ENCODE measurements at places on chromosomes 7 and 10.

DNA sequence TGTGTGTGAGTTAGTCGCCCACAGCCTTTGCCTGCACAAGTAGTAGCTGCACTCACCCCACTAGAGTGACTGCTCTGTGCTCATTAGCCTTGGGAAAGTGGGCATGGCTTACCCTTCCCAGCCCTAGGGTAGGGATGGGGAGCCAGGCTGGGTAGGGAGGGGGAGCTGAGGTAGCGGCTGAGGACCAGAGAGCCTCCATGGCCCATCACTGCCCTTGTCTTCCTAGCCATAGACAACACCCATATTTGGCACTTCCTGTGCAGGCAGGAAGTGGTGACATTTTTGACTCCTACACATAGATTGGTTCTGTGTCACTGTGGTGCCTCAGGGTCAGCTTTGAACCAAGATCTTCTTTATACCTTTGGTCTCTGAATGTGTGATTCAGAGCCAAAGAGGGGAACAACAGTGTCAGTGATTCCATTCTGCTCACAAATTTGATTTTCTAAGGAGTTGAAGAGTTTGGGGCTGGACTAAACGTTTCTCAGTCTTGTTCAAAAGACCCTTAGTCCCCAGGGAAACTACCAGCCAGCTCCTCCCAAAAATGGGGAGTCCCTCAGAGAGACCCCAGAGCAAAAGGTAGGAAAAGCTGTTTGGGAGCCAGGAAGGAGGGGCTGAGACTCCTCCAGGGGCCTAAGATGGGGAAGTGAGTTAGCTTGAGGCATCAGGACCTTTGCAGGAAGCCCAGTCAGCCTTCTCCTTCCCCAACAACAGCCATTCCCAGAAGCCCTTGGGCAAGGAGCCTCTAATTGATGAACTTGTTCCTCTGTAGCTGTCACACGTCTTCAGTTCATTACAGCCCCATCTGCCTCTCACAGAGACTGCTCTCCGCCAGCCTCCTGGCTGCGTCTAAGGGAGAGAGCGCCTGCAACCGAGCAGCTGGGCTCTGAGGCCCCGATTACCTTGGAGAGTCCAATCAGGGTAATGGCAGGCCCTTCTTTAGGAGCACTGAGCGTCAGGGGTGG is 135.0 kb downstream of the CDH23 start:
- peak; percentile 30 for DNase-seq

GRCh38 chr7:100539436-100540006 is 518 bp downstream of the AGFG2 start:
- no peak for DNase-seq

- DNase-seq, result no peak
Measured at GRCh38 chr10:114000457-114001010, 43.1 kb upstream of the ADRB1 start.

- DNase-seq, result no peak
Measured at GRCh38 chr7:50982626-50983025, 199.9 kb upstream of the GRB10 start.

DNA sequence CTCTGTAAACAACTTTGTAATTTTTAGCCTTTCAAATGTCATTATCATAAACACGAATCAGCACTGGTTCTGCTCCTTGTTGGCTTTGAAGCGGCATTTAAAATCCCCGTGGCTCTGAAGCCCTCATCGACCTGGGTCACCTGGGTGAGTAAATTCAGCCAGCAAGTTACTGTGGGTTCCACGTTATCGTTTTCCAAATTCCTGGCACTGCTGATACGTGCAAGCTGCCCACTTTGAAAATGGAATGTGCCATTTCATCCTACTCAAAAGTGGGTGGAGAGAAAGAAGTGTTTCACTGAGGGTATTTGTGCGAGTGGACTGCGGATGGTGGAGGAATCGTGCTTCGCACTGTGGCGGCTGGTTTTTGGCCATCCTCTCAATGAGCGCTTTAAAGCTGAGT is 281.7 kb downstream of the KLF6 start:
- DNase-seq, result no peak

- DNase-seq, result no peak
Measured at GRCh38 chr10:117944676-117945447, 101.9 kb downstream of the RAB11FIP2 start.

DNA sequence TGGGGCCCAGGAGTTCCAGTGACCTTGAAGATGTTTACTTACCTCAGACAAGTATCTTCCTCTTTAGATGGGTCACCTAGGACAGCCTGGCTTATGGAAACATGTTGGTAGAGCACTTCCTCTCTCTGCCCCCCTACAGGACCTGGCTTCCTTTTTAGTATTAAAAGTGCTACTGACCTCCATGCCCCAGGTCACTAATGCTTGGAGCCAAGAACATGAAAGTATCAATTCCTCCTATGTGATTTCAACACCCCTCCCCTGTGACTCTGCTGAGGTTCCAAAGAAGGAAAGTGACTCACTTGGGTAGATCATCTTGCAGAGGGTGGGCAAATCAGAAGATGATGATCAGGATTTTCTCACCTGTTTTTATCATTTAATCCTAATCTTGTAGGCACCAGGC is 125.3 kb upstream of the CCDC6 start:
- DNase-seq, result no peak

DNA sequence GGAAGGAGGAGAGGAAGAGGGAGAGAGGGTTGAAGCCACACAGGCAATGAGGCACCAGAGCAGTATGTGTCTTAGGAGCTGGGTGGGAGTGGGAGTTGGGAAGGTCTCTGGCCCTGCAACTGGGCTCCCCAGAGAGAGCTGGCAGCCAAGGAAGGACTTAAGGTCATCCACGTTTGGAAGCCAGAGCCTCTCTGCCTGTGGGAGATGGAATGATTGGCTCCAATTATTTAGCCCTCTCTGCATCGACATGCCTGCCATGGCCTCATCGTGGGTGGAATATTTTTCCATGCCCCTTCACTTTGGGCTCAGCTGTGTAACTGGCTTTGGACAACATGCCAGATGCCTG is 478.5 kb downstream of the RPS24 start:
- DNase-seq, result no peak

DNA sequence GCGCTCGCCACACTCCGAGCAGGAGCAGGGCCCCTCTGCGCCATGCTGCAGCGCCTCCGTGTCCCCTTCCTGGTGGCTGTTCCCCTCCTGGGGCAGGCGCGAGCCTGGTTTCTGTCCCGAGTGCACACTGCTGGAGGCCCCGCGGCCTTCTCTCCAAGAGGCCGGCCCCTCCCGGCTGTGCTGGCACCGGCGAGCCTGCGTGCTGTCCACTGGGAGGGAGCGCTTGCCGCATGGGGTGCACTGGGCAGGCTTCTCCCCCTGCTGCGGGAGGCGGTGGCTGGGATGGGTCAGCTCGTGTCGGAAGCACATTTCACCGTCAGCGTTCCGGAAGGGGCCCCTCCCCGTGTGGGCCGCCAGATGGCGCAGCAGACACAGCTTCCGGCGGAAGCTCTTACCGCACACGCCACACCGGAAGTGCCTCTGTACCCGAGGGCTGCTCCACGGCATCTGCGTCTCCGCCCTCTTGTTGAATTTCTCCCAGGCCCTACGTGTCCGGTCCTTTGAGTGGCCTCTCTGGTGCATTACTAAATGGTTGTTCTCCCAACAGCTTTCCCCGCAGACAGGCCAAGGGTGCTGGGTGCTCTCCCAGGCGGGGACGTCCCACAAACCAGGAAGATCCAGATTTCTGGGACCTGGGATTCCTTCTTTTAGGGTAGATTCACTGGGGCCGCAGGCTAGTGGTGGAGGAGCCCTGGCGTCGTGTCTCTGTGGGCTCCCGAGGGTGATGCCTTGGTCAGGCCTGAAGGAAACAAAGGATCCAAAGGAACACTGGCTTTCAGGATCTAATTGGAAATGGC is 18.7 kb downstream of the ZNF786 start:
- peak; percentile 54 for DNase-seq

DNA sequence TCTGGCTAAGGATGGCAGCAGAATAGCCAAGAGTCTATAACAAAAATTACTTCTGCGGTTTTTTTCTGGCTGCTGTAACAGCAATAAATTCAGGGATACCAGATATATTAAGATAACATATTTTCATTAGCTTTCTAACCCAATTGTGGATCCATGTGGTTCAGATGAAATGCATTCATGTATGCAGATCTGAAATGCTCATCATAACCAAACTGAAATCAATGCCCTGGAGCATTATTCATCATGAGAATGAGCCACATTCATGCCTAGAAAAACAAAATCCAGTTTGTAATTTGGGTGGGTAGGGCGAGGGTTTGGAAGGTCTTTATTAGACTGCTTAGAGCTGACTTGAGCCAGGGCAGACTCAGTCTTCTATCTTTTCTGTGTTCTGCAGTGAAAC is 69.8 kb upstream of the SEMA3A start:
- no peak for DNase-seq
